ENCODE measurements at places on chromosomes 5 and 9. TPM values are rescaled to one million over a fixed set of nuclear protein-coding genes. Genes with fewer than 3 reads are reported as not detected.

DNA sequence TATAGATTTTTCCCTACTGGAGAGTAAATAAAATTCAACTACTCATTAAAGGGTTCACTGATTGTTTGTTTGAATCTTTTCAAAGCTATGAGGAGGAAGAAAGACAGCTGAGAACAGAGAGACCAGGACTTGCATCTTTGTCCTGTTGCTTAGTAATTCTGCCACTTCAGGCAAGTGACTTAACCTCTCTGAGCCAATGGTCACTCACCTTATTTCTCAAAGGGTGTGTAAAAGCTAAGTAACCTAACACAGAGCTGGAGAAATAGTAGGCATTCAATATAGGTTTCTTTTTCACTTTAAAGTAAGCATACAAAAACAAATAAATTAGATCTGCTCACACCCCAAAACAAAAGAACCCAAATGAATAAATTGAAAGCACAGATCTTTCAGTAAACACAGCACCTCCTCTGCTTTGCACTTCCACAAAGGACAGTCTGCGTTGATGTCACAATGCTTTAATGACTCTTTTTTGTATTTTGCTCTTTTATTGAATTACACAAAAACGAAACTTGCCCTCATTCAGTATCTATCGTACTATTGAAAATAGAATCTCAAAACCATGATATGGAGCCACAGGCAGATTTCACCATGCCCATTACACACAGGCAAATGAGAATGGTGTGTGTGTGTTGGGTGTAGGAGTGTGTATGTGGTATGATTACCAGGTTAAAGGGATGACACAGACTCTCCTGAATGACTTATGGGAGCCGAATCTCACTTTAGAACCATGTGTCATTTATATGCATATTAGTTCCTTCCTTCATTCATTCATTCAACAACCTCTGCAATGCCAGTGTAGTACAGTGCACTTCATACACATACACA lies 166.0 kb downstream of the EBF1 start:
- DNase-seq, result no peak

Gene MSX2
- polyA plus RNA-seq, result 0.93 TPM

- DNase-seq, result peak; percentile 81
Observed at GRCh38 chr5:43008363-43009153, 31.6 kb downstream of the ANXA2R start.

- DNase-seq, result no peak
Observed at GRCh38 chr9:92728831-92729734, 35.5 kb downstream of the BICD2 start.

Gene ADAMTSL2
- polyA plus RNA-seq, result 6.4 TPM

DNA sequence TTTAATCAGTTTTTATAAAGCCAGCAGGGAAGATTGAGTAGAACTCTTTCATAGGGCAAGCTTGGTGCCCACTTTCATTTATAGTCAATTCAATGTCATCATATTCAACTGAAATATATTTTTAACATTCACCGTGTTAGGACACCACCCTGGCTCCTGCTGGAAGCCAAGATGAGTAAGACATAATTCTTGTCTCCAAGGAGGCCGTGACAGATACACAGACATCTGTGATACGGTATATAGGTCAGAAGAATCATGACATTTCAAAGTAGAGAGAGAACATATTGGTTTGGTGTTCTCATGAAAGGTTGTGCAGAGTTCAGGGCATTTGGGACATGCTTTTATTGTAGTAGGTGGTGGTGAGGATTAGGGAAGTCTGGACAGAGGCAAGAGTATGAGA lies 120.1 kb downstream of the CMYA5 start:
- DNase-seq, result no peak

DNA sequence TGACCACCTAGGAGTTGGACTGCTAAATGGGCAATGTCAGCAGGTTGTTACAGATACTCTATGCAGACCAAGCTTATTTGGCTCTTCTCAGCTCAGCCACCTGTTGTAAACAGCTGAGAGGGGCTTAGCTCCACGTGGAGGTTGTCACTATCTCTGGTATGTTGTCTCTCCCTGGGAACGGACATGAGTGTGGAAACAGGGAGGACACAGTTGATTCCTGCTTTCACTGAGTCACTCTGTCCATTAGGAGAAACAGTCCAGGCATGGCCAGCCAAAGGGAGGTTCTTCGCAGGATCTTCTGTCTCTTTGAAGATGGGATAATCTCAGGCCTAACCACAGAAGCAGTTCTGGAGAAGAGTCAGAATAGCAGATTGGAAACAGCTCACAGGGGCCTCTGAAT lies 121.2 kb downstream of the PALM2AKAP2 start:
- DNase-seq, result no peak

GRCh38 chr5:140297283-140297682 lies 5.6 kb downstream of the PFDN1 start:
- no peak for DNase-seq

- DNase-seq, result no peak
Observed at GRCh38 chr5:116595498-116595897, 20.9 kb upstream of the SEMA6A start.

- DNase-seq, result no peak
Observed at GRCh38 chr9:124298646-124299235, 41.0 kb downstream of the NEK6 start.

- DNase-seq, result no peak
Observed at GRCh38 chr5:174056064-174056847, 10.8 kb downstream of the NSG2 start.

- DNase-seq, result no peak
Observed at GRCh38 chr5:131981516-131981915, 29.9 kb downstream of the ACSL6 start.

DNA sequence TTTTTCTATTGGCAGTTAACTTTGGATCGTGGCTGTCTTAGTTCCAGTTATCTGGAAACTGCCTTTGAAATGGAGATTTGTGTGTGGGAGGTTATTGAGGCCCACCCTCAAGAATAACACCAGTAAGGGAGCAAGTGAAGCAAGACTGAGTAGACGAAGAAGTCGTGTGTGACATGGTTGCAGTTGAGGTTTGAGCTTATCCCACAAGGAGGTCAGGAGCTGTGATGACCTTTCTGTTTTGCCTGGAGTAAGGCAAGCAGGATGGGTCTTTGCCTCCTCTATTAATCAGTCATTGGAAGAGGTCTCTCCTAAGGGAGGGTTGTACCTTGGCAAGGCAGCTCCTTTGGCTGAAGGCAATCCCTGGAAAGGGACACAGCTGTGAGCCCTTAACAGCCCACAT lies 49.6 kb upstream of the CTXN3 start:
- DNase-seq, result no peak

GRCh38 chr5:171850324-171850947 lies 64.8 kb downstream of the SMIM23 start:
- DNase-seq, result no peak

Gene MLANA
- 1.3 TPM for polyA plus RNA-seq

- DNase-seq, result no peak
Observed at GRCh38 chr9:5489630-5490490, 20.5 kb upstream of the PDCD1LG2 start.

DNA sequence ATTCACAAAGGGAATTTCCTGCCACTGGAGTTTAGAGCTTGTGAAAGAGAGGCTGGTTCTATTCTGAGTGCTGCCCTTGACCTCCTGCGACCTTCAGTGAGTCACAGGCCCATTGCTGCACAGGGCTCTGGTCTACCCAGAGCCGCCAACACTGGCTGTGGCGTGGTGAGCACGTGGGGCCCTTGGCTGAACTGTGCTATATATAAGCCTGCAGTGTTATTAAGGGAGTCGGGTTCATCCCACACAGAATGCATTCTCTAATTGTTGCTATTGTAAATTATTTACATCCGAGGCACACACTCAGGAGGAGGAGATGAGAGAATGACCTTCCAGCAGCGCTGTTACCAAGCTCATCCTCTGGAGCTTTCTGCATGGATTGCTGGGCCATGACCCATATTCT lies 47.1 kb downstream of the BRINP1 start:
- no peak for DNase-seq

Gene SPINK4
- not detected for polyA plus RNA-seq

DNA sequence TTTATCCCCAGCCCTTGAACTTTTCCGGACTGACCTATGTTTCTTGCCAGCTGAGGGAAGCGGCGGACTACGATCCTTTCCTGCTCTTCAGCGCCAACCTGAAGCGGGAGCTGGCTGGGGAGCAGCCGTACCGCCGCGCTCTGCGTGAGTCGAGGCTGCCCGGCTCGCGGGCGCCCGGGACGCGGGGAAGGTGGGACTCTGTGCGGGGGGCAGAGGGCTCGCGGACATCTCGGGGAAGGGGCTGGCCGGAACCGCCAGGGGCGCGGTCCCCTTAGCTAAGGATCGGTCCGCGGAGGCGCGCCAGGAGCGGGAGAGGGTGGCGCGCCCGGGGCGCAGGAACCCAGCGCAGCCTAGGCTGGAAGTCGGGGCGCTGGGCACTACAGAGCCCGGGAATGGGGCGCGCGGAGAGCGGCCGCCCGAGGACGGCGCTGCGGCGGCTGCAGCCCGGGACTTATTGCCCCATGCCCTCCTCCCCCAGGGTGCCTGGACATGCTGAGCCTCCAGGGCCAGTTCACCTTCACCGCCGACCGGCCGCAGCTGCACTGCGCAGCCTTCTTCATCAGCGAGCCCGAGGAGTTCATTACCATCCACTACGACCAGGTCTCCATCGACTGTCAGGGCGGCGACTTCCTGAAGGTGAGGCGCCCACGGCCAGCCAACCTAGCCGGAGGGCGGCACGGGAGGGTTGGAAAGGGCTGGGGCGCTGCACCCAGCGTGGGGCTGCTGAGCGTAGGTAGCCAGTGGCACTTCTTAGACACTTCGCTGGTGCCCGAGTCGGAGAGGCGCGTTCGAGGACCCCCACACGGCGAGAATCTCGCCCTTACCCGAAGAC lies 922 bp downstream of the CRHBP start:
- peak; percentile 35 for DNase-seq

GRCh38 chr9:21711504-21711903 lies 90.9 kb upstream of the MTAP start:
- DNase-seq, result no peak

DNA sequence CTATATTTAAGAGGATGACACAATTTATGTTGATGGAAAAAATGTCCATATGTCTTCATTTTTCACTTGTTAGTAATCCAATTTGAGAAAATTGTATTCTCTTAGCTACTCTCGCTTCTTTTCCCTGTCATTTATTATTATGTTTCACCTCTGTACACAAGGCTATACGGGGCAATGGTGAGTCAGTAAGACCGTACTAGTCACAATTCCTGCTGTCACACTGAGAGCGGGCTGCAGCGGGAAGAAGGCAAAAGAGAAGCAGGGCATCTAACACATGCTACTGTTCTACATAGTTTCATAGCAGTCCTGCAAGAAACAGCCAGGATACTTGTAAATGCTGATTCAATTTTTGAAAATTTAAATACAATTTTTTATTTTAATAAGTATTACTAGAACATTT lies 23.3 kb upstream of the PRDM9 start:
- DNase-seq, result no peak

Gene LRRTM2
- polyA plus RNA-seq, result 2.2 TPM

Gene POLR3G
- polyA plus RNA-seq, result 4.4 TPM

DNA sequence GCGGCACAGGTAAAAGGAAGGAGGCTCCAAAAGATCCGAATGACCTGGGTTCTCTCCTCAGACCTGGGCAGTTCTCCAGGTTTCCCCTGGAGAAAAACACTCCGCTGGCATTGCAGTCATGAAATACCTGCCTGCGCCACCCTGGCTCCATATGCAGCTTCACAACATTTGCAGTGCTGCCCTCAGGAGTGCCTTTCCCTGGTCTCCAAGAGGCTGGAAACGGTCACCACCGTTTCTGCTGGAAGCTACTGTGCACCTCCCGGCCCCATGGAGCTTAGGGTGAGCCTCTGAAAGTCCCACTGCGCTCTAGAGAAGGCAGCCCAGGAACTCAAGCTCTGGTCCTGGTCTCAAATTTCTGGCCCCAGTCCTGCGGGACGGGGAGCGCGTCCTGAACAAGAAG lies 670 bp downstream of the UGT3A1 start:
- no peak for DNase-seq

Gene CCNH
- polyA plus RNA-seq, result 55.6 TPM

GRCh38 chr5:57408714-57409113 lies 73.9 kb downstream of the ACTBL2 start:
- peak; percentile 73 for DNase-seq

DNA sequence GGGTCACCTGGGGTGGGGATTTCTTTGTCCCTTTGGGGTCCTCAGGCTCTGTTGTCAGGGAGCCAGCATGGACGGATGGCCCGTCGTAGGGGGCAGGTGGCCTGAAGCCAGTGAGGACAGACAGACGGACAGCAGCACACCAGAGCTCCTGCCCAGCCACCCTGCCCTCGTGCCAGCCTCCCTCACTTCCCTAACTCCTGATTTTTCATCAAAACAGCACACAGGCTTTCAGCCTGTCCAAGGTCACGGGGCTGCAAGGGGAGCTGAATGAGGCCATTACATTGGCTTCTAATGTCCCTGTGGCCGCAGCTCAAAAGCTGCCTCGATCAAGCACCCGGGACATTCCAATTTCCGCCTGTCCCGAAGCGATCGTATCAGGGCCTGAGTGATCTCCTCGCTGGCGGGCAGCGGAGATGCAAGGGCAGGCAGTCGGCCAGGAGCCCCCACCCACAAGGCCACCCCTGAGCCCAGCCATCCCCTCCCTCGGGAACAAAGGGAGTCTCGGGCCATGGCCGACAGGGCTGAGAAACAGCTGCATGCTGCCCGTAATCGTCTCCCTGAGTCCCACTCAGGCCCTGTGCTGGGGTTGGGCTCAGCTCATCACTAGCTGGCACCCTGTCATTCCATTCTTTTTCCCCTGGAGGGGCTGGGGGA lies 50.5 kb upstream of the RNU6ATAC start:
- DNase-seq, result no peak

GRCh38 chr5:160773646-160774410 lies 78.2 kb downstream of the ATP10B start:
- no peak for DNase-seq

Gene TPPP
- 7.3 TPM for polyA plus RNA-seq

DNA sequence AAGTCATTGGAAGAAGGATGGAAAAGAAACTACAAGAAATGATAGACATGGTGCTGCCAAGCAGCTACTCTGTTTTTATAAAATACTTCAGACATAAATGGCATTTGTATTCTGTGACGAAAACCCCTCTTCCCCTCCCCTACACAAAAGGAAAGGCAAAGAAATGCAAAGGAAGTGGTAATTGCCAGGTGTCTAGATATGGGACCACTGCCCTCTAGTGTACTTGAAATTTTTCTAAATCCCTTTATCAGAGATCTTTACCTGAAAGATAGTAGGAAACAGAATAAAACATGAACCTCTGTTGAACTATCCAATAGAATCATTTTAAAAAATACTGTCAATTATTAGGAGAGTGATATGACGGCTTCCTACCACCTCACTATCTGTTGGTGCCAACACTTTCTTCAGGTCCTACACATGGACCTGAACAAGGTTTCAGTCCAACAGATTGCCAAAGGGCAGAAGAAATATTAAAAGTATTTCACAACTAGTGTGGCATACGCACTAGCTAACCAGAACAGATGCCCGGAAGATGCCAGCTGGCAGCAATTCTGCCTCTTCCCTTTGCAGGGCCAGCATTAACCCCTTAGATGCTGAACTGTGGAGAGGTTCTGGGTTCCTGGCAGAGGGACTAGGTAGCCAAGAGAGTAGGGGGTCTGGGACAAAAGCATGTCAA lies 104.1 kb downstream of the TSSK1B start:
- DNase-seq, result no peak

Gene GABRG2
- 0.25 TPM for polyA plus RNA-seq

GRCh38 chr5:39992617-39993202 lies 567.9 kb upstream of the DAB2 start:
- no peak for DNase-seq

Gene ARHGEF39
- polyA plus RNA-seq, result 19.7 TPM

Gene ENHO
- 0.98 TPM for polyA plus RNA-seq

Gene PCDHGB7
- 15.2 TPM for polyA plus RNA-seq

Measured in right lung (tissue), 10 donors.